ENCODE measurements at places on chromosomes 1 and 21.
A peak's percentile ranks its signal among the peaks of the same experiment; 100 is the strongest.

GRCh38 chr21:37384416-37384815, 17.8 kb downstream of the DYRK1A start:
- DNase-seq = no peak

DNA sequence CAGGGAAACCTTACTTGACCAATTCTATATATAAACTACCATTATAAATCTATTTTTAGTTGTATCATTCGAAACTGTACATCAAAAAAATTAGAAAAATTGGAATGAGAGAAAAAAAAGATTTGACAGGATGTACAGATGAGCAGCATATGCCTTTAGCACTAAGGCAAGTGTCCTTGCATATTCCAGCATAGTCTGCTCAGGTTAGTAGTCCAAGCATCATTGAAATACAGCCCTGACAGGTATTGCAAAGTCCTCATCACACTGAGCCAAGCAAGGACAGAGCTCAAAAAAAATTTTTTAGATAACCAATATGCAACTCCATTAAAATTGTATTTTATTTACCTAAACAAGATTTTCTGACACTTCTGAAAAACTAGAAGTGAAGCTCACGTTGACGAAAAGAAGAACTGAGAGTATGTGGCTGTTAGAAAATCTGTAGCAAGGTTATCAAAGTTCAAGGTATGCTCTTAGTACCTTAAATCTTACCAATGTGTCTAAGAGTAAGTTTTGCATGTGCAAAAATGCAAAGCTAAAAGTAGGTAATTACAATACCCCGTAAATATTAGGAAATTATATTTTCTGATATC, 465.6 kb upstream of the ADGRL4 start:
- DNase-seq = no peak

DNA sequence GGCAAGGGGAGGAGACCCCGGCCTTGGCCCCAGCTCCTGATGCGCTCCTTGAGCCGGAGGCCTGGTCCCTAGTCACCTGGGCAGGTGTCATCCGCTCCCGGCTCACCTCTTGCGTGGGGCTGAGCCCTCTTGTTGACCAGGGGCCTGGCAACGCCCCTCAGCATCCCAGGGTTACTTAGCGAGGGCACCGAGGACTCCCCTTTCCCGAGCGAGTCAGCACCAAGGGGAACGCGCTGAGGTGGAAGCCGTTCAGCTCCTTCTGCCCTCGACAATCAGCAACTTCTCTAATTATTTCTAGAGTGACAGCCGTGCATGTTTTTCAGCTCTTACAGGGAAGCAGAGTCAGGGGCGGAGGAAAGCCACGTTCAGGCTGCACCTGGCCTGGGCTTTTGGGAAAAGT, 522 bp downstream of the SLC45A1 start:
- no peak for DNase-seq

- DNase-seq = no peak
Measured at GRCh38 chr1:206446688-206447421, 23.4 kb upstream of the IKBKE start.

DNA sequence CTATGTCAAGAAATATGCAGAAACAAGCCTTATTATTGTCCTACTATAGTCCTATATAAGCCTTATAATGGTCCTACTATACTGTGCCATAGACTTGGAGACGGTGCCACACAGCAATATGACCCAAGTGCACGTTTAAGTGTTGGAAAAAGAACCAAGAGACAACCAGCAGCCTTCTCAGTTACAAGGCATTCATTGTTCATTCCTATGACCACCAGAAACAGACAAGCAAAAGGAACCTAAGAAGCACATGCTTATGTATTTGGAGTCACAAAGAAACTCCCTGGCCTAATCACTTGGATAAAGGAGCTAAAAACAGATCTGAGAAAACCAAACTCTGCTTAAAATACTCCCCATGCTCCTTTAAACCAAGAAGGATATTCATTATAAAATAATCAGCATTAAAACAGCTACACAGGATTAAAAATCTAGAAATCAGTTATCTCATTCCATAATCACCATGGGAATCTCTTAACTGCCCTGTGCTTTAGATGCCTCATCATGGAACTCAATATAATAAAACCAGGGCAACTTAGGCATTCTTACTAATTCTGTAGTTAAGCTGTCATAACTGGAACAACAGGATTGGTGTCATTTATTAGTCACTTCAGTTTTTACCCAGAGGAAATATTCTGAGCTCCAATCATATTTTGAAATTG, 7.0 kb downstream of the COLGALT2 start:
- DNase-seq = no peak

GRCh38 chr21:44815225-44815624, 2.6 kb downstream of the SUMO3 start:
- no peak for DNase-seq

DNA sequence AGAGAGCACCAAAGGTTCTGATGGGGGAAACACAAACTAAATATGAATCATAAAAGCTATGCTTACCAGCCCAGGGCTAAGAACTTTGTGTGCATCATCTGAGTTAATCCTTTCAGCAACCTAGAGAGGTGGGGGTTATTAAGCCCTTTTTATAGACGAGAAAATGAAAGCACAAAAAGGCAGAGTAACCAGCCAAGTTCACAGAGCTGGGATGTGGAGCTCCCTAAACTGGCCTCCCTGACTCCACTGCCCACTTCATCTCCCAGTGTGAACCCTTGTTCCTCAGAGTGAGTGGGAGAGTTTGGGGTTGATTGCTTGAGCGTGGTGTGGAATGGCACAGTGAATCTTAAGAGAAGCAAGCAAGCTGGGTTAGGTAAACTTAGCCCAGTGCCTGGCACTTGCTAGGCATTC, 10.8 kb upstream of the BCAR3 start:
- DNase-seq = no peak

DNA sequence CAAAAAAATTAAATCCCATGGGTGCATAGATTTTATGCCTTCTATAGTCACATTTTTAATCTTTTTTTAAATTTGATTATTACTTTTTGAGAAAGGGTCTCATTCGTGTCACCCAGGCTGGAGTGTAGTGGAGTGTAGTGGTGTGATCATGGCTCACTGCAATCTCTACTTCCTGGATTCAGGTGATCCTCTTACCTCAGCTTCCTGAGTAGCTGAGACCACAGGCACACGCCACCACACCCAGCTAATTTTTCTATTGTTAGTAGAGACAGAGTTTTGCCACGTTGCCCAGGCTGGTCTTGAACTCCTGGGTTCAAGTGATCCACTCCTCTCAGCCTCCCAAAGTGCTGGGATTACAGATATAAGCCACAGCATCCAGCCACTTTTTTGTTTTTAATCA, 10.4 kb downstream of the CBR3 start:
- DNase-seq = no peak

DNA sequence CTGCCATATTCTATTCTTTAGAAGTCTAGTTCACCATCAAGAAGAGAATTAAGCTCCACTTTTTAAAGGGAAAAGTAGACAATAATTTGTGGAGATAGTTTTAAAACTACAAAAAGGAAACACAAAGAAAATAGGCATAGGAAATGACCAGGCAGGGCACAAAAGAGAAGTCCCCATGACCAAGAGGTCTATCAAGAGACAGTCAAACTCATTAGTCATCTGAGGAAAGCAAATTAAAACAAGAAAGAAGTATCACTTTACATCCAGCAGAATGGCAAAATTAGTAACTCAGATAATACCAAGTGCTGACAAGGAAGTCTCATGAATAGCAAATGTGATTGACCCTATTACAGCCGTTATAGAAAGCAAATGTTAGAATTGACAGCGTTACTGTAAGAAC, 243.7 kb upstream of the SNX7 start:
- DNase-seq = no peak

DNA sequence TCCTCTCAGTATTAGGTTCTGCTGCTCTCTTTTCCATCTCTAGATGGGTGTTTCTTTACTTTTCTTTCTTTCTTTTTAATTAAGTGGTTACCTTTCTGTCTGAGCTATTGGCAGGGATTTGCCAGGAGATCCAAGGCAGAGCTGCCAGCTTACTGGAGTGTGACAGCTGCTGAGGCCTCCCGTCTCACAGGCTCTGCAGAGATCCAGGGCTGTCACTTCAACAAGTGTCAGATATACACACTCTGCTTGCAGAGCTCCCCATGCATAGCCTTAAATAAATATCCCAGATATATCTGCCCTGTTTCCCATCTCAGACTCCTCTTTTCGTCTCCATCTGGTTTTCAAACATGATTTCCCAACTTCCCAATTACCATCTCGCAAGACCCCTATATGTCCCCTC, 124.3 kb downstream of the NOS1AP start:
- no peak for DNase-seq

- DNase-seq = no peak
Measured at GRCh38 chr1:175802407-175803123, 59.2 kb upstream of the TNR start.

DNA sequence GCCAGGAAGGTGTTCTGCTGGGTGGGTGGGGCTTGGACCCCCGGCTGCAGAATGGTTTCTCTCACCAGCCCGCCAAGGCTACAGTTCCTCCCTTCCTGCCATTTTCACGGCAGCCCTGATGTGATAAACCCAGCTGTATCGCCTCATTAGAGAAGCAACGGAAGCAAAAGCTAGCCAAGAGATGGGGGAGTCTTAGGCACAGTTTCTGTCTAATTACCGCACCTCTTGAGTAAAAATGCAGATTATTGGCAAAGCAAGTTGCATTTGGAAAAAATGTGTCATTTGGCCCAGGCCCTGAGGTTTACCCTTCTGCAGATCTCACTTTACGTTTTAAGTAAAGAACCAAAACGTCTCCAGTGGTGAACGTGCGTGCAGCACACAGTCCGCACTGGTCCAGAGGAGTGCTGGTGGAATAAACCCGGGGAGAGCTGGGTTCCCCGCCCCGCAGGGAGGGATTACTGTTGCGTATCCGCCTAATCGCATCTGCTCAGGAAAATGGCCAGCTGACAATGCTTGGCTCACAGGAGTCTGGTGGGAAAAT, 109.9 kb downstream of the GALNT2 start:
- peak; percentile 76 for DNase-seq

DNA sequence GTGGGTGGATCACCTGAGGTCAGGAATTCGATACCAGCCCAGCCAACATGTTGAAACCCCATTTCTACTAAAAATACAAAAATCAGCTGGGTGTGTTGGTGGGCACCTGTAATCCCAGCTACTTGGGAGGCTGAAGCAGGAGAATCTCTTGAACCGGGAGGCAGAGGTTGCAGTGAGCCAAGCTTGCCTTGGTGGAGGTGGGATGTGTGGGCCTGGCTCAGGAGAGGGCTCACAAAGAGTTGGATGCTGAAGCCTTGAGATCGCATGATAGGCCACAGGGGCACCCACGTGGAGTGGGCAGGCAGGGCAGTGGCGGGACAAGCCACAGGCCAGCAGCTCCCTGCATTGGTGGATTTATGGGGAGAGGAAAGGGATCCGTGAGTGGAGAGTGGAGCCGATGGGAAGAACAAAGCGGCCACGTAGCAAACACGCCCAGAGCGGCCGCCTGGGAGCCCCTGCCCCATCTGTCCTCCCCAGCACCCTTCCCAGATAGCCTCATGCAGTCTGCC, 4.4 kb downstream of the THAP3 start:
- no peak for DNase-seq

- no peak for DNase-seq
Measured at GRCh38 chr1:2857521-2857920, 56.0 kb upstream of the TTC34 start.

- DNase-seq = no peak
Measured at GRCh38 chr21:44905728-44906090, 15.0 kb downstream of the ITGB2 start.

- no peak for DNase-seq
Measured at GRCh38 chr1:52857443-52857842, 14.9 kb downstream of the ZYG11A start.

GRCh38 chr1:6185151-6185550, 5.0 kb upstream of the CHD5 start:
- DNase-seq = no peak

DNA sequence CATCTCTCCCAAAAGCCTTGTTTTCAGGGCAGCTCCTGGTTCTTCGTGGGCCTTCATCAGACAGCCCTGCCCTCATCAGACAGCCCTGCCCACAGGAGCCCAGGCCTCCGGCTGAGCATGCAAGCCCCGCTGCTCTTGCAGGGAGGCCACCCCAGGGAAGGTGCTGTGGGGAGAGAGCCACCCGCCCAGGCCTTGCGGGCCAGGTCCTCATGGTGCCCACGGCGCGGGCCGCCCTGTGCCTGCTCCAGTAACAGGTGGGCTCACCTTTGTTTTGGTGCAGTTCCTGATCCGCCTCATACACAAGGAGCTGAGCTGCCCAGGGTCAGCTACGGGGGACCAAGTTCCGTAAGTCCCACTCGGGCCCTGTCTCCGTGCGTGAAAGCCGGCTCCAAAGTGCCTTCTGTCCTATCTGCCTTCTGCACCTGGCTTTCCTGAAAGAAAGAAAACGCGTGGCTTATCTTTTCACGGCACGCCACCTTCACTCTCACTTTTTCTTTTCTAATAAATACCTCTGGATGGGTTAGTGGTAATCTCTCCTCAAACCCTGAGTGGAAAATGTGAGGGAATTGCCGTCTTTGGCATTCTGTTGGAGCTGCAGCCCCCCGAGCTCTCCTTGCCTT, 65.9 kb downstream of the SLC37A1 start:
- no peak for DNase-seq

DNA sequence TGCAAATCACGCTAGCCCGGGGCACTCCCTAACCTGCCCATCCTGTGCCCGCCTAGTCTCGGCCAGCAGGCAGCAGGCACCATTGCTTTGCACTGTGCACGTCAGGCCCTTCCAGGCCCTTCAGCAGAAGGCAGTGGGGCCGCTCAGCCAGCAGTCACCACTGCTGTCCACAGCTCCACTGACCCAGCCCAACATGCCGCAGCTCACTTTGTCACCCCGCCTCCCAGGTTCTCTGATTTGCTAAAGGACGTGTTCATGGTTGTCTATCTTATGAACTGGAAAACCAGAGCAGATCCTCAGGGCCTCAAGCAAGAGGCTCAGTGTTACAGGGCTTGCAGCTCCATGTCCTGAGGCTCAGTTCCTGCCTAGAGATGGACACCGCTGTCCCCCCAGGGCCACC, 14.2 kb upstream of the SPOCD1 start:
- no peak for DNase-seq

- DNase-seq = no peak
Measured at GRCh38 chr1:184509105-184509504, 122.3 kb downstream of the C1orf21 start.

- no peak for DNase-seq
Measured at GRCh38 chr21:36743008-36743407, 44.1 kb downstream of the SIM2 start.

DNA sequence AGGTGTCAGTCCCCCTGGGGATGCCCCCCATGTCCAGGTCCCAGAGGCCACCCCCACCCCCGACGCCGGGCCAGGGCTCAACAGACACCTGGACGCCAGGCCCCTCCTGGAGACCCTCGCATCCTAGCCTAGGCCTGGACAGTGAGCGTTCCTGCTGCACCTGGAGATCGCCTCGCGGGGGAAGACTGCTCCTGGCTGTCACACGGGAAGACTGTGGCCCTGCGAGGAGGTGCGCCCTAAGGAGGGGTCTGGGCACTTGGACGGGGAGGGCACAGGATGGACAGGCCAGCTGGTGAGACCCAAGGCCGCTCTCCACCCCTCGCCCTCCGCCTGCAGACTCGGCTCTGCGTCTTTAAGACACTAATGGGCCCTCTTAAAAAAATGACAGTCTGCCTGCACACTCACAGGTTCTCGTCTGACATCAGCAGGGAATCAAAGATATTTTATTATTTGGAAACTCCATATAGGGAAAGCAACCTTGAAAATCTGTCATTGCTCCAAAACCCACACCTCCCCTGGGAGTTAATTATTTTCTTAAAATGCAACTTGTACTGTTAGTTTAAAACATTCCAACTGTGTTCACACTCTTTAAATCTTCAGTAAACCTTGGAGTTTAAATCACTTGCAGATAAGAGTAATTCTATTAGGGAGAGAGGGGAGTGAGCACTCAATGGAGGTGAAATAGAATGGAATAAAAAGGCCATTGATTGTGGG, 45.6 kb upstream of the ACTRT2 start:
- no peak for DNase-seq

Measured in putamen (tissue), 1 donor.